ENCODE measurements at places on chromosomes 13 and 19.
A peak's percentile ranks its signal among the peaks of the same experiment; 100 is the strongest.

GRCh38 chr13:43166644-43167457 is 143.5 kb downstream of the DNAJC15 start:
- no peak for DNase-seq

GRCh38 chr19:2034729-2035589 is 16.1 kb downstream of the MKNK2 start:
- no peak for DNase-seq

DNA sequence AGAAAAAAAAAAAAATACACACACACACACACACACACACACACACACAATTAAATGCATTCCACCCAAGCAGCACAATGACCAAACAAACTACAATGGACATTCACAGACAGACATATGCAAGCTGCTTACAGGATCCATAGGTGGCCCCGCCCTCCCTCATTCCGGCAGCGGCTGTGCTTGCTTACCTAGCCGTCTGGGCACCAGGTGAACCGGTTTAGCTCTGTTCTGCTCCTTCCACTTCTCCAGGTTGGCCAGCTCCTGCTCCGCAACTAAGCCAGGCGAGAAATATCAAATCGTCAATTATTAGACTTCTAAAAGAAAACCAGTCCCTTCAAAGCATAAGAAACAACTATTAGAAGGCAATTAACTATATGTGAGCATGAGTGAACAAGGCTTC is 23.1 kb downstream of the EPSTI1 start:
- DNase-seq, result no peak

DNA sequence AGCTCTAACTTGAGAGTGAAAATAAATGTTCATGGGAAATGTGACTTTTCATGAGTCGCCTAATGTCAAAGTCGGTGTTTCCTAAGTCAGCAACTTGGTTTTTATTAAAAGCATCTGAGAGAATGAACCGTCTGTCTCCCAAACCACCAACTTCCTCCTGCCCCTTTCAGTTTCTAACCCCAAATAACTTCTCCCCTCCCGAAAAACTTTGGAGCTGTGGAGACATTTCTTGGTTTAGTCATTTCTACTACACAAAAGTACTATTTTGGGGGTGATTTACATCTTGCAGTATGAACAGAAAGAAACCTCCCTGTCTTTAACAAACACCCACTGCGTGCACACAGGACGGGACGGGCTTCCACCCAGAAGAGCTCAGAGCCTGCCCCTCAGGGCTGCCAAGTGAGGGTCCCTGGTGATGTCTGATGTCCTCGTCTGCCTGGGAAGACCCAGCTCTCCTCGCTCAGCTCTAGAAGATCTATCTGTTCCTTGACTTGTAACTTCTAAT is 65.0 kb downstream of the RASA3 start:
- DNase-seq, result no peak

DNA sequence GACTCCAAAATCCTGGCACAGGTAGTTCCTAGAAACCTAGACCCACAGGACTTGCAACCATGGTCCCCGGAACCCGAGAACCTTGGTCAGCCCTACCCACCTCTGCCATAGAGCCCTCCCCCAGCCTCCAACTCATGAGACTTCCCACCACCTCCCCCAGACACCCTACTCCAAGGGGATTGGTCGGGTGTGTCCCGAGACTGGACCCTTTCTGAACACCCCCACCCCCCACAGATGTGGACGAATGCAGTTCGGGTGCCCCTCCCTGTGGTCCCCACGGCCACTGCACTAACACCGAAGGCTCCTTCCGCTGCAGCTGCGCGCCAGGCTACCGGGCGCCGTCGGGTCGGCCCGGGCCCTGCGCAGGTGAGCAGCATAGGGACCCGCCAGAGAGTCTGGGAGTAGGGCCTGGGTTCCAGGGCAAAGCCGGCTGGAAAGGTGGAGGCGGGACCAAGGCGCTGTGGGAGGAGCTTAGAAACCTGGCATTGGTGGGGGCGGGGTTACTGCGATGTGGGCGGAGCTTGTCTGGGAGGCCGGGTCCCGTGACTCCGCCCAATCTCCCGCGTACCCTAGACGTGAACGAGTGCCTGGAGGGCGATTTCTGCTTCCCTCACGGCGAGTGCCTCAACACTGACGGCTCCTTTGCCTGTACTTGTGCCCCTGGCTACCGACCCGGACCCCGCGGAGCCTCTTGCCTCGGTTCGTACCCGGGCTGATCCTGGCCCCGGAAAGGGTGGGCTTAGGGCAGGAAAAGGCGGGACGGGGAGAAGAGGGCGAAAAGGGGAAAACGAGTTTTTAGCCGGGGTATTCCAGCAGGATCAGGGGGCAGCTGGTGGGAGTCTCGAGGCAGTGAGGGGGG is 11.9 kb downstream of the LTBP4 start:
- DNase-seq, result no peak

DNA sequence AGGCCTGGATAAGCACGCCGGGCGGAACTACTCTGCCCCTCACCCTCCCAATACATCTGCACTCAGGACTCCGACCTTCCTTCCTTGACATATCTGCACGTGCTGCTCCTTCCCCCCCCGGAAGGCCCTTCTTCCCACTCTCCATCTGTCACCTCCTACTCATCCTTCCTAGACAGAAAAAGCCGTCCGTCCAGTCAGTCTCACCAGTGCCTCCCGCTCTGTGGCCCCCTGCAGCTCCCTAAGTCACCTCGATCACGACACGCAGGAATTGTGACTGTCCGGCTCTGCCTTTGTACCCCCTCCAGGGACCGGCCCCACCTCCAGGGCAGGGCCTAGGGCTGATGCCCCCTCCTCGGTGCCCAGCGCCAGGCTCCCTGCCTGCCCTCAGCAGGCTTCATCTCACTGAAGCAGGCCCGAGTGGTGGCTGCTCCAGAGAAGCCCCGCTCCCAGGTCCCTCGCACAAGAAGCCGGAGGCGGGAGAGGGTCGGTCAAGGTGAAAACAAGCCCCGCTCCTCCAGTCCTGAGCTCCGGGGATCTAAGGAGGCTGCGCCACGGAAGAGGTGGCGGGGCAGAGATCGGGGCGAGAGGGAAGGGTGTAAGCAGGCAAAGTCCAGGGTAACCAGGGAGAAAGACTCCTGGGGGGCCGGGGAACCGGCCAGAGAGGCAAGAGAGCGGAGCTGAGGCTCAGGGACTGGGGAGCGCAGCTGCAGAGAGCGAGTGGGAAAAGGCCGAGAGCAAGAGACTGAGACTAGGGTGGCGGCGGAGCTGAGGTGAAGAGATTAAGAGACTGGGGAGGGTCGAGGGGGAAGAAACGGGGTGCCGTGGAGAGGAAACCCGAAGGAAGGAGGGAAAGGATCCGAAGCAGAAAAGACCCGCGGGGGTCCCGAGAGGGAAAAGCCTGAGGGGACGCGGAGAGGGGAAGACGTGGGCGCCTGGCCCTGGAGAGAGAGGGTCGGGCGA is 1.1 kb downstream of the PPP6R1 start:
- DNase-seq, result no peak

DNA sequence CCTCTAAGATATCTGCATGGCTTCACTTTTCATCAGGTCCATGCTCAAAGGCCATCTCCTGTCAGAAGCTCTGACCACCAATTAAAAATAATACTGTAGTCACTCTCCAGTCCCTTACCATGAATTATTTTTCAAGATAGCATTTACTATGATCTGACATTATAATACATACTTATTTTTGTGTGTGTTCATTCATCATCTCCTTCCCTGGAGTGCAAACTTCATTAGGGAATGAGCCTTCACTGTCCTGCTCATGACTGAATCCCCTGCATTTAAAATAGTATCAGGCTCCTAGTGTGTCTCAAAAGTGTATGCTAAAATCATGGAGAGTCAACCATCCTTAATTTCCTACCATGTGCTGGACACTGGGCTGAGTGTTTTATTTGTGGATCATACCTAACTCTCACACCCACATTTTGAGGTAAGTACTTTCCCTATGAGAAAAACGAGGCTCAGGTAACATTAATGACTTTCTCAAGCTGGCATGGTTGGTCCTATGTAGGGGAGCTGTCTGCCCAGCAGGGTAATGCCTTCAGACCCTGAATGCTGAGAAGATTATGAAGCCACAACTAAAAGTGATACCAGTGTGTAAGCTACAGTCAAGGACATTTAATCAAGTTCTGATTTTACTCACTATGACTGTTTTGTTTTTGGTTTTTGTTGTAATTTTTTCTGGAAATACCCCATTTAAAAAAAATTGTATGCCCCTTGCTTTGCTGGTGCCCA is 16.3 kb downstream of the PLA2G4C start:
- no peak for DNase-seq

DNA sequence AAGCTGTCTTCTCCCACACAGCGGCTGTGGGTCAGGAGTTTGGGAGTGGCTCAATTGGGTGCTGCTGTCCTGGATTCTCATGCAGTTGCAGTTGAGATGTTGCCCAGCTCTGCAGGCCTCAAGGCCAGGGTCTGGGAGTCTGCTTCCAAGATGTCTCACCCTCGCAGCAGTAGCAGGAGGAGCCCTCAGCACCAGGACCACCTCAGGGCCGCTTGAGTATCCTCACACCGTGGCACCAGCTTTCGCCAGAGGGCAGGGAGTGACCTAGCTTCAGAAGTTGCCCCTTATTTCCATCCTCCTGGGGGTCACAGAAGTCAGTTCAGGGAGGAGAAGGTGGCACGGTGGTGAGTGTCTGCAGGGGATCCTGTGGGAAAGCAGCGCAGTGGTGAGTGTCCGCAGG is 20.9 kb downstream of the TFDP1 start:
- no peak for DNase-seq

DNA sequence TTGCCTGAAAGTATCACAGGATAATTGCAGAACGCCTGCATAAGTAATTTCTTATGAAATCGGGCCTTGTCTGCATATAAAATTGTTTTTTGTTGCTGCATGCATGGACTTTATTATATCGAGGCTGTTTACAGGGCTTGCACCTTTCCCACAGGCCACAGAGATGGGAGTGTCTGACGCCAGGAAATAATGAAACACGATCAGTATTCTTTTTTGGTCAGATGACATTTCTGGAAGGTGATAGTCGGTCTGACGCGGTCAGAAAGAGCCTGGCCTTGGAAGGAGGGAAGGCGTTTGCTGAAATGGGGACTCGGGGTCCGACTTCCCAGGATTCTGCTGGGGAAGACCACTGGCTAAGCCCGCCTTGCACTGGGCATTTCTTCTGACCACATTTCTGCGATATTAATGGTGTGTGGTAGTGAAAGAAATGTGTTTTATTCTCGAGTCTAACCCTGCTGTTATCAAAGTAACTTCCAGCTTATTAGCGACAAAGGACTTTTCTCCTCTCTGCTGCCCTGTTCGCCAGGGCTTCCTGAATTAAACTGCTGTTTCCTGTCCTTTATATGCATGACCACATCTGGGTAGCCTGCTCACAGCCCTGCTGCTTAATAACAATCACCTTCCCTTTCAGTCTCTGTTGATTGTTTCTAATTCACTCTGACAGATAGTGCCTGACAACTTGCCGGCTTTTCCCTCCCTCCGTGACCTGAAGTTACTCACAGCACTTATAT is 11.6 kb upstream of the ZNF536 start:
- no peak for DNase-seq

DNA sequence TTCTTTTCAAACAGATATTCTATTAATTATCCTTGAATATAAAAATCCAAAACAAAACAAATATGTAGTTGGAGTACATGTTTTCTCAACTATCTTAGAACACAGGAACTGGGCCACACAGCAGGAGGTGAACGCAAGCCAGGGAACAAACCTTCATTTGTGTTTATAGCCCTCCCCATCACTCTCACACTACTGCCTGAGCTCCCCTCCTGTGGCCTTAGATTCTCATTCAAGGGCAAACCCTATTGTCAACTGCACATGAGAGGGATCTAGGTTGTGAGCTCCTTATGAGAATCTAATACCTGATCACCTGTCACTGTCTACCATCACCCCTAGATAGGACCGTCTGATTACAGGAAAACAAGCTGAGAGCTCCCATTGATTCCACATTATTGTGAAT is 427.1 kb upstream of the PRR20A start:
- no peak for DNase-seq

DNA sequence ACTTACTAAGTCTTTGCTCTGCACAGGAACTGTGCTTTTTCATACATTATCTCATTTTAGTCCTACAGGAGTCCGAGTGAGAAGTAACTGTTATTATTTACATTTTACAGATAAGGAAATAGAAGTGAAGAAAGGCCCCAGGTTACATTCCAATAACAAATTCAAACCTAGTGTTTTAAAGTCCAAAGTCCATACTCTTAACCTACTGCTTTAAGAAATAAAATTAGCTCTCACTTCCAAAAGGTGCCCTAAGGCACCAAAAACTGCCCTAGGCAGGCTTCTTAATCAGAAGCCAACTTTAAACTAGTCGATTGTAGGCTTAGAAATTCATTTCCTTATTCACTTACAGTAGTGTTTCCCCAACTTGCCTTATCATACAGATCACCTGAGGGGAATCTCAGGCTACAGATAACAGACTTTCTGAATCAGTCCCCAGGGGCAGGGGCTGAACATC is 555.9 kb downstream of the DIAPH3 start:
- no peak for DNase-seq

- DNase-seq, result peak; percentile 85
These were observed 41.3 kb downstream of the RNASEH2B start for GRCh38 chr13:50950849-50951248.

DNA sequence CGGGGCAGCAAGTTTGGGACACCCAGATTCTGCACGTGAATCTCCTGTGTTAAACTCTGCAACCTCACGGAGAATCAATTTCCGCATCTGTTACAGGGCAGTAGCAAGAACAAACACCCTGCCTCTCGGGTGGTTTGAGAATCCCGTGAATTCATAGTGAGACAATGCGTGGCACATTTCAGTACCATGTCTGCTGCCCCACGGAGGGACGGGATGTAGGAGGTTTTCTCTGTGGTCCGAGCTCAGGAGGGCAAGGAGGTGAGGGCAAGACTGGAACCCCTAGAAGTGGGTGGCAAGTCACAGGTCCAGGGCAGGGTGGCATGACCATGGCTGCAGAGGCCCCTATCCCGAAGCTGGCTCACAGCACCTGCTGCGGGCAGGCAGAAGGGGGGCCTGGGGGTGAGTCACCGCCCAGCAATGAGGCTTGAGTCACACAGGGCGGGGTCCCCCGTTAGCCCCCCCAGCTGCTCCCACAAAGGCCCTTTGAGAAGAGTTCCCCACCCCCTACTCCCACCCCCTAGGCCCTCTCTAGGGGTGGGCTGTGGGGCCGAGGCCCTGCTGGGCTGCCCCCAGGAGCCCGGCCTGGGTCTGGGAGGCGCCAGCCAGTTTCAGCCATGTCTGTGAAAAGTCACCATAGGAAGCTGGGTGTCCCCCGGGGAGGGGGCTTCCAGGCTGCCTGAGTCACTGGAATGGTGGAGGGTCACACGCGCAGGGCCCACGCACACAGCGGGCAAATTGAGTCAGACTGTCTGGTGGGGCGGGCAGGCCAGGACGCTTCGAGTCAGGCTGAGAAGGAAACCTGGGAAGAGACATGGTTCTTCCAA is 25.8 kb upstream of the NANOS3 start:
- peak; percentile 22 for DNase-seq

GRCh38 chr13:59144700-59145099 is 1019.0 kb downstream of the DIAPH3 start:
- DNase-seq, result no peak

- no peak for DNase-seq
These were observed 173.5 kb upstream of the LSM14A start for GRCh38 chr19:33998739-33999345.
